Stimulated activated CD8-positive, alpha-beta memory T cell treated with anti-CD3 and anti-CD28 coated beads, Interleukin-4, amount 100 ng/mL, for 4 hours (primary cell): ENCODE measurements at places on chromosomes 3 and 15.

DNA sequence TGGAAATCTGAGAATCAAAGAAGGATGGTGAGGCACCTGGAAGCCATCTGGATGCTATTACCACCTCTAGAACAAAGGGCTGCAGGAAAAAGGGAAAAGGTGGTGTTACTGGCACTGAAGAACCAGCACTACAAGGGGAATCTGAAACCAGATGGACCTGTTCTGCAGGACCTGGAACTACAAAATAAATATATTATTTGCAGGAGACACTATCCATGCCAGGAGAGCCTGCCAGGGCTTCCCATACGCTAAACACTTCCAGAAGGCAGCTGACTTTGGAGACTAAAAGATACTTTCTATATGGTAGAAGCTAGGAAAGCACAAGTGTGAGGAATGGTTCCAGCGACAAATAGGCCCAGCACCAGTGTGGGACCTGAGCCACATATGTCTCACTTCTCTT lies 83.4 kb upstream of the POU1F1 start:
- no peak for DNase-seq

GRCh38 chr3:197030379-197031314 lies 1.0 kb upstream of the MELTF start:
- no peak for DNase-seq

DNA sequence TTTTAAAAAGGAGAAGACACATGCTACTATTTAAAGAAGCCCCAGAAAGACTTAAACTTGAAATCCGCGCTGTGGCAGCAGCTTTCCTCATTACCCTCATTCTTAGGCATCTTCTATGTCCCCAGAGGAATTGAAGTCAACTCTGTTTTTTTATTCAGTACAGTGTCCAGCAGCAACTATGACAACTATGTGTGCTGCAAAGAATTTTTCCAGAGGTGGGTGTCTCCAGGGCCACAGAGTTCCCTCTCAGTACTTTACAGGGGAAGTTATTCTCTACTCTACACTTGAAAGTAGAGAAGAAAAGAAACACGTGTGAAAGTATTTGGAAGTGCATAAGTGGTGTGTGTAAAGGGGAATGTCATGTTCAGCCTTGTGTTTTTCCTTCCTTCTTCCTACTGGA lies 32.0 kb downstream of the GATM start:
- no peak for DNase-seq

GRCh38 chr3:107309312-107309711 lies 67.9 kb upstream of the CCDC54 start:
- DNase-seq: no peak

DNA sequence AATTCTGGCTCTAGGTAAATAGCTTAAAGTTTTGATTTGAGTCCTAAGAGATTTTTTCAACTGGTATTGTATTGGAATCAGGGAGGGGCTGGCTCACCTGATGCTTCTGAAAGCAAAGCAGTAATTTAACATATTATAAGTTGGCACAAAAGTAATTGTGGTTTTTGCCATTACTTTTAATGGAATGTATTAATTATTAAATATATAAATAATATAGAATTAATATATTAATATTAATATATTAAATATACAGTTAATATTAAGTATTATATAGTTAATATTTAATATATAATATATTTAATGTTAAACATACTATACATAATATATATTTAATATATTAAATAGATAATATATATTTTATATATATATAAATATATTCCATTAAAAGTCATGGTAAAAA lies 10.4 kb downstream of the RSRC1 start:
- no peak for DNase-seq

- no peak for DNase-seq
Observed at GRCh38 chr3:111584744-111585143, 10.4 kb downstream of the ZBED2 start.

DNA sequence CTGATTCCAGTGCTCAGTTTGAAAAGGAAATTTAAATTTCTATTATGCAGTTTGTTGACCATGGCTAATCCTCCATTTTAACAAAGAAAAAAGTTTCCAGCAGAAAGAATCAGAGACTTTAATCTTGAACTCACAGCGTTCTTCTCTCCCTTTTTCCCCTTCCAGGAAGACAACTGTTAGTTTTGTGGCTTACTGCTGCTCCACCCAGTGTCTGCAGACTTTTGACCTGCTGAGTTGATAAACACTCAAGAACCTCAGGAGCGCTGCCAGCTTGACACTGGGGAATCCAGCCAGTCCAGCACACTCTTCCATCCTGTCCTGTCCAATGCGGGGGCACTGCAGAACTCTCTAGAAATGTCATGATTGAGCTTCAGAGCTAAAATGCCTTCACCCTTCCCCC lies 134.6 kb downstream of the LRRC28 start:
- no peak for DNase-seq

DNA sequence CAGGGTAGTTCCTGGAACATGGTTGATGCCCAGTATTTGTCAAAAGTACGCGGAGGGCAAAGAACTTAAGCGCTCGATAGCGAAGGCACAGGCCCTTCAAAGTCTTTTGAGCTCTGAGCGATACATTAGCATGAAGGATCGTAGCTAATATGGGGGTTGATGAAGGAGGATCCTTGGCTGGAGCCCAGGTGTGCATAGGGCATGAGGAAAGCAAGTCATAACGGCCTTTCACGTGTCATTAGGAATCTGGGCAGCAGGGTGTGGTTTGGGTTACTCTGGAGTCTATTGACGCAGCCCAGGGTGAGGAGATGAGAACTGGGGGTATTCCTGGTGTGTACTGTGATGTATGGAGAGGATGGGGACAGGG lies 31.7 kb downstream of the SPINK8 start:
- no peak for DNase-seq

GRCh38 chr15:80588801-80589200 lies 106.3 kb upstream of the ABHD17C start:
- DNase-seq: no peak

DNA sequence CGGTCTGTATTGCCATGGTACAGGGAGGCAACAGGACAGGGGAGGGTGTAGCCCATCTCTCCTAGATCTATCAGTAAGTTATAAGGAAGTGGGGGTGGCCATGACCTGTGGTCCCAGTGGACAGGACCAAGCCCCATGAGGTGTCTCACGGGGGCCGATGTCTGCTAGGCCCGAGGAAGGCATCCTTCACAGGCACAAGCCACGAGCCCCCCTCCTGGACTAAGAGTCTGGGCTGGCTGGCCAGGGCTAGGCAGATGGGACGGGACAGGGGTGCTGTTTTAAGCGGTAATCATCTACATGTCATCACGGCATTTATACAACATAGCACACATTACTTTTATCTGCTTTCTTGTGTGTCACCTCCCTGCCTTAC lies 2.6 kb upstream of the TBC1D2B start:
- no peak for DNase-seq

DNA sequence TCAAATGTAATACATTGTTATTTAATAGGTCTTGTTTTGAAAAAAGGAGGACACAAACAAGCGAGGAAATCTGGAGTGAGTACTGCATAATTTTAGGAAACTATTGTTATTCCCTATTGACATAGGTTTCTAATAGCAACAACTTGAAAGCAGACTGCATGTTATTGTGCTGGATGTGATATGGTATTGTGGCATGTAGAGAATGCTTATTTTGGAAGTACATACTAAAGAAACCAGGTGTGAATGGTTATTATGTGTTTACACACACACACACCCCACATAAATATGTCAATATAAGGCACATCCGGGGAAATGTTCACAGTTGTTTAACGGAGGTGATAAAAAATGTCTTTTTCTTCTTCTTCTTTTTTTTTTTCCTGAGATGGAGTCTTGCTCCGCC lies 5.9 kb upstream of the MORF4L1 start:
- DNase-seq: no peak

GRCh38 chr3:177615015-177615414 lies 417.7 kb upstream of the TBL1XR1 start:
- DNase-seq: no peak

GRCh38 chr3:14562121-14562890 lies 22.2 kb upstream of the GRIP2 start:
- DNase-seq: no peak

GRCh38 chr3:138097192-138098172 lies 17.9 kb downstream of the DZIP1L start:
- no peak for DNase-seq

DNA sequence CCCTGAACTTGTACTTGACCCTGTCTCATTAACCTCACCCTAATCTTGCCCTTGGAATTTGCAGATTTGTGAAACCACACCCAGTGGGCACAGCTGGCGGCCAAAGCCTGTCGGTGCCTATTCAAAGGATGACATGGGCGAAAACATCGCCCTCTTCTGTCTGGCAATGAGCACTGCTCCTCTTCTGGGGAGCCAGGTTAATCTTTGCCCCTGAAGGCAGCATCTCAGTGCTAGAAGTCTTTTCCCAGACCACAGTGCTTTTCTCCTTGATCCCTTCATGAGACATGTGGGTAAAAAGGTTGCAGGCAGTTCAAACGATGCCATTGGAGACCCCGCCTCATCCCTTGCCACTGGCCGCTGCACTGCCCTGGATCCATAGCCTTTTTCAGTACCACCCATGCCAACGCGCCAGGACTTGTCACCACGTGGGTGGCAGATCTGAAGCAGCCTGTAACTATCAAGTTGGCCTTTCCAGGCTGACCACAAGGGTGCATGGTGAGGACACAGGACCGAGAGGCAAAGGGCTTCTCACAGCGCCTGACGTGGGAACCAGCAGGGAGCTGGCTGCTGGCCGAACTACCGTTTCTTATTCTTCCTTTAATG lies 6.5 kb upstream of the DNASE1L3 start:
- DNase-seq: no peak

- no peak for DNase-seq
Observed at GRCh38 chr3:14989943-14990779, 42.8 kb downstream of the NR2C2 start.

DNA sequence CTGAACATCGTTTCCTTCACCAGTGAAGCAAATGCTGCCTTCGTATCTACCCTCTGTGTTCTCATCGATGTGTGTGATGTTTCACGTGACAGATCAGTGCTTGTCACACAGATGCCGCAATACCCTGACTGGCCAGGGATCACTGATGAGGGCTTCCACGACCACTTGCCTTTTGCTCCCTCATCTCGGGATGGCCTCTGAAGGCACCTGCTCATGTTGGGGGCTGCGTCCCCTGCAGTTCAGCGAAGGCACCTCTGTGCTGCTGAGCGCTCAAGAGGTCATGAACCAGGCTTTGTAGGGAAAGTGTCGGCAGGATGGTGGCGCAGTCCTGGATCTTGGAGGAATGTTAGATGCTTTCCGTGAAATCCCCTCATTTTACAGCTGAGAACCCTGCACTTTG lies 79.2 kb upstream of the KLF13 start:
- no peak for DNase-seq

DNA sequence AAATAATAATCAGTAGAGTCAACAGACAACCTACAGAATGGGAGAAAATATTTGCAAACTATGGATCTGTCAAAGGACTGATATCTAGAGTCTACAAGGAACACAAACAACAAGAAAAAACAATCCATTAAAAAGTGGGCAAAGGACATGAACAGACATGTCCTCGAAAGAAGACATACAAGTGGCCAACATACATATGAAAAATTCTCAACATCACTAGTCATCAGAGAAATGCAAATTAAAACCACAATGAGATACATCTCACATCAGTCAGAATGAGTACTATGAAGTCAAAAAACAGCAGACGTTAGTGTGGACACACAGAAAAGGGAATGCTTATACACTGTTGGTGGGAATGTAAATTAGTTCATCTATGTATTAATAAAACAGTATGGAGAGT lies 33.7 kb downstream of the SLC2A2 start:
- DNase-seq: no peak

DNA sequence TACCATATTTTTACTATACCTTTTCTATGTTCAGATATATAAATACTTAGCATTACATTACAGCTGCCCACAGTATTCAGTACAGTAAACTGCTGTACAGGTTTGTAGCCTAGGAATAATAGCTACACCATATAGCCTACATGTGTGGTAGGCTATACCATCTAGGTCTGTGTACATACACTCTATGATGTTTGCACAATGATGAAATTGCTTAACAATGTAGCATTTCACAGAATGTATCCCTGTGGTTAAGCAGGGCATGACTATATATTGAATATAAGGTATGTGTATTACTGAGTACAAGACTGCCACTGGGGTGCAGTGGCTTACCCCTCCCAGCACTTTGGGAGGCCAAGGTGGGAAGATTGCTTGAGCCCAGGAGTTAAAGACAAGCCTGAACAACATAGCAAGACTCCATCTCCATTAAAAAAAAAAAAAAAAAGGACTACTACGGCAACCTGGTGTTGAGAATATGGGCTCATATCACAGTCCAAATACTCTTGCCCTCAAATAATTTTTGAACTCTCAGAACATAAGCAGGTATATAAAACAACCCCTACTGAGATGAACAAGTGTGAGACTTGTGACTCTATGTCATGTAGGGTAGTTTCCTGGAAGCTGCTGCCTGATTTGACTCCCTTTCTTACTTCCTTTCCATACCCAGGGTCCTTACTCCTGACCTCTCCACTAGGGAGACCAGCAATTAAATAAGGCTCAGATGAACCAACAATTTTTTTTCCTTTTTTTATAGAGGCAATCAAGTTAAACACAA lies 4.8 kb downstream of the PPP1R14D start:
- no peak for DNase-seq

- DNase-seq: no peak
Observed at GRCh38 chr15:101698314-101698713, 26.0 kb downstream of the TARS3 start.

- DNase-seq: no peak
Observed at GRCh38 chr15:42914728-42915497, 5.7 kb downstream of the TTBK2 start.

DNA sequence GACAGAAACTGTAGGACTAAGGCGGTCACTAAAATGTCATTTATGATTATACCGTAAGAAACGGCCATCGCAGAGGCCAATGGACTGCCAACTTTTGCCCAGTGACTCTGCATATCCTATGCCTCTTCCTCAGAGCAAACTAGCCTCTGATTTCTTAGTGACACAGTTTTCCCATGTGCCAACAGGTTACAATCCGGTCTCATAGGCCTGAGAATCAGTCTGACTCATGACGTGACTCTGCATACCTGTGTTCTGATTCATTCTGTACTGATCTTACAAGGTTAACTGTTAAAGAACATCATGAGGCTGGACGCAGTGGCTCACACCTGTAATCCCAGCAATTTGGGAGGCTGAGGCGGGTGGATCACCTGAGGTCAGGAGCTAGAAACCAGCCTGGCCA lies 17.8 kb downstream of the RUBCN start:
- DNase-seq: no peak

DNA sequence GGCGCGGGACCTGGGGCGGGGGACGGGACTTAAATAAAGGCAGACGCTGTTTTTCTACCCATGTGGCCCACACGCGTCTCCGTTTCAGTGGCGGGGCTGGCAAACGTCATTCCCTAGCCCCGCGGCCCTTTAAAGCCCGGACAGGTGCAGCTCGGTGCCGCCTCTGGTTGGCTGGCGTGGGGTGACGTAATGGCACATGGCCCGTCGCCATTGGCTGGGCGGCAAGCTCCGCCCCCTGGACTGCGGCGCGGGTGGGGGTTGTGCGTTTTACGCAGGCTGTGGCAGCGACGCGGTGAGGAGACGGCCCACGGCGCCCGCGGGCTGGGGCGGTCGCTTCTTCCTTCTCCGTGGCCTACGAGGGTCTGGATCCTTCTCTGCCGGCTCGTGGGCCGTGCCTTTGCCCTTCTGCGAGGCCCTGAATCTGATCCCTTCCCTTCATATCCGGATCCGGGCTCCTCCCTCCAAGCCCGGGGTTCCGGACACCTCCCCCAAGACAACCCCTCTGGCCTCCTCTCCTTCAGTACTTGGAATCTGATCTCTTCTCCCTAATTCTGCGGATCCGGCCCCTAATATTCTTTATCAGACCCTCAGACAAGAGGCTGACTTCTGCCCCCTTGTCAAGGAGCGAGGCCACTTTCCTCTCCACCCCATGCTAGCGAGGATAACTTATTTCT lies at the start of gene CRELD1:
CRELD1 (plus strand) TSS at position 274 of the 674 bp plus-strand sequence. CDS start 605 bp downstream, outside the sequence.
- DNase-seq: peak; percentile 95

- DNase-seq: no peak
Observed at GRCh38 chr3:157746391-157746790, 243.2 kb upstream of the VEPH1 start.
